ENCODE measurements at places on chromosomes 13 and 19.

- DNase-seq = no peak
Measured at GRCh38 chr19:38386300-38386970, 1.4 kb downstream of the GGN start.

DNA sequence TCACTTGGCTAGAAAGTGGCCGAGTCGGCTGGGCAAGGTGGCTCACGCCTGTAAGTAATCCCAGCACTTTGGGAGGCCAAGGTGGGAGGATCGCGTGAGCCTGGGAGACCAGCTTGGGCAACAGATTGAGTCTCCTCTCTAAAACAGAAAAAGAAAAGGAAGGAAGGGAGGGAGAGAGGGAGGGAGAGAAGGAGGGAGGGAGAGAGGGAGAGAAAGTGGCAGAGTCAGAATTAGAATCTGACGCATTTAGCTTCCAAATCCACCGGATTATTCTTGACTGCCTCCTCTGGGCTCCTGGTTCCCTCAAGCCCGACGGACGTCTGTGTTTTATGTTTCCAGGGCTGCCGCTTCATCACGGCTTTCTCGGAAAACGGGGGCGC, 22.5 kb downstream of the LRFN3 start:
- DNase-seq = no peak

DNA sequence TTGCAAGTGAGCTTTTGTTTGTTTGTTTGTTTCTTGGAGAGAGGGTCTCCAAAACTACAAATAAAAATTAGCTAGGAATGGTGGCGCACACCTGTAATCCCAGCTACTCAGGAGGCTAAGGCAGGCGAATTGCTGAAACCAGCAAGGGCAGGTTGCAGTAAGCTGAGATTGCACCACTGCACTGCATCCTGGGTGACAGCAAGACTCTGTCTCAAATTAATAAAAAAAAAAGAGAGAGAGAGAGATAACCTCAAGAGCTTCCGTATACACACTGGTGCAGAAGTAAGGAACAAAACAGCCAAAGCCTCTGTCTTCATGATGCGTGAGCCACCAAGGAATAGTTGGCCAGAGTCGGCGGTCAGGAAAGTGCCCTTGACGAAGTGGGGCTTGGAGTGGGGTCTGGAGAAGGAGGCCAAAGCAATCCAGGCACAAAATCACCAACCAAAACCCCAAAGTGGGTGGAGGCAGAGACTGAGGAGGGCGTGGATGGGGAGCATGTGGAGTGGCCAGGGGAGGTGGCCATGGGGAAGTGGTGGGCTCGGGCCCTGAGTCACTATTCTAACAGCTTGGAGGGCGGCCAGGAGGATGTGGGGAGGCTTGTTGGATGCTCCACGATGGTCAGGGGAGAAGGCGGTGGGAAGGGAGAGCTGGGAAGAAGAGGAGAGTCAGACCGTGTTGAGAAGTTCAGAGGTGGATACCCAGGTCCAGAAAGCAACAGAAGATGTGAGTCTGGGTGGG, 21.2 kb upstream of the TOMM40 start:
- peak; percentile 33 for DNase-seq

- DNase-seq = no peak
Measured at GRCh38 chr13:24168392-24168750, 7.9 kb downstream of the SPATA13 start.

GRCh38 chr13:23411706-23412105, 21.8 kb downstream of the SACS start:
- no peak for DNase-seq

DNA sequence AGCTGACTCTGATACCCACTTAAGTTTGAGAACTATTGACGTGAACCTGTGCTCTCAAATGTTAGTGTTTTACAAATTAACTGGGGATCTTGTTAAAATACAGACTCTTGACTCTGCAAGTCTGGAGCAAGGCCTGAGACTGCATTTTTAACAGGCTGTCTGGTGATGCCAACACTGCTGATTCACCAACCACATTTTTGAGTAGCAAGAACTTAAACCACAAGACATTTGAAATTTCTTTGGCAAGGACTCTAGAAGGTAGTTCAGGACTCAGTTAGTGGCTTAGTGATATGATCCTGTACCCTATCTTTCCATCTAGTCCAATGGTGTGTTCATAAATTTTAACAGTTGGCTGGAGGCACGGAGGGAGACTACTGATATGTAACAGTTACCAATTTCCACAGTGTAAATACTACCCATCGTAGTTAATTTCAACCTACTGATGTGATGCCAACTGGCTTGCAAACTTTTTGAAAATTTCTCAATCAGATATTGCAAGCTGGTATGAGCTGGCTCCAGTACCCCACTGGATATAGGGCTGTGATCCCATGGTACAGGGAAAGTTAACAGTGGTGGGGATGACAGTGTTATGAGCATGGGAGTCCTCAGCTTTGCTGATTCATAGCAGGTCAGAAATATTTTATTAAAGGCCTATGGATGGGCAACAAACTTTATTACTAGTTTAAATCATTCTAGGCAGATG, 255.1 kb downstream of the TBC1D4 start:
- DNase-seq = no peak

DNA sequence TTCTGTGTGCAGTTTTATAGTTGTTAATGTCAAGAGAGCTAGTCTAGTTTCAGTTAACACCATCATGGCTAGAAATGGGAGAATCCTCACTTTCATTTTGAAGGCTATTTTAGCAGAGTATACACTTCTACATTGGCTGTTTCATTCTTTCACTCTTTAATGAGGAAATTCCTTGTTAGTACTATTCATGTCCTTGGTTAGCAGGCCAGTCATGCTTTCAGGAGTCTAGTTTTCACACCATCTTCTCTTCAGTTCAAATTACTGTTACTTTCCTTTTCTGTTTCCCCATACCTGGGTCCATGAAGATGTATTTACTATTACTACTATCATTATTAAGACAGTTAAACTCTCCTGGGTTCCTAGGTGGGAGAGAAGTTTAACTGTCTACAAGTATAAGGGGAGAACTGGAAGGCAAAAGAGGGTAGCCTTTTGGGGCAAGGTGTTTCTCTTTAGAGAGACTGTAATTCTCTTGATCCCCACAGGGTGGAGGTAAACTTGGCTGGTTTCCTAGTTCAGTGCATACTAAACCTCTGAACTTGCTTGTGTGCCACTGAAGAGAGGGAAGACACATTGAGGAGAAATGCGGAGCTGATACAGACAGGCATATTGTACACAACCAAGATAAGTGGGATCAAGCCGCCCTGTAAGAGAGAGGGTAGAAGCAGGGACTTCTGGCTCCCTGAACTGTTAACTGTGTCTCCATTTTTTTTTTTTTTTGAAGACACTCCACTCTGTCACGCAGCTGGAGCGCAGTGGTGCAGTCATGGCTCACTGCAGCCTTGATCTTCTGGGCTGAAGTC, 41.3 kb upstream of the IGFL4 start:
- no peak for DNase-seq

- DNase-seq = no peak
Measured at GRCh38 chr13:91649456-91649855, 251.0 kb downstream of the GPC5 start.

GRCh38 chr19:16698914-16699313, 20.7 kb upstream of the NWD1 start:
- no peak for DNase-seq

- DNase-seq = no peak
Measured at GRCh38 chr13:100675661-100676129, 1.1 kb upstream of the TMTC4 start.
